ENCODE measurements at places on chromosomes 6 and 20.

DNA sequence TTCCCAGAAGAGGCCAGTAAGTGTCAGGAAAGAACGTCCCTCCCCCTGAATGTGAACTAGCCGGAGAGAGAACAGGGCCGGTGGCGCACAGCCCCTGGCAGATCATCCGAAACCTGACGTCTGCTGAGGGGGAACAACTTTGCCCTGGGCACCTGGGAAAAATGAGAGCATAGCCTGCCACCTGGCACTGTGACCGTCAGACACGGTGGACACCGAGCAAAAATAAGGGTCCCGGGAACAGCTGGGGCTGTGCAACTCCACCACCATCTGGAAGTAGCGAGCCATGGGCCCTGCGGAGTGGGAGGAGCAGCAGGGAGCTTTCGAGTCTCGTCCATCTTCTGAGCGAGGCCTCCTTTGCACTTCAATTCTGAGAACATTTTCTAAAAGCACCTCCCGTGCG is 110.8 kb downstream of the EDN3 start:
- DNase-seq: no peak

DNA sequence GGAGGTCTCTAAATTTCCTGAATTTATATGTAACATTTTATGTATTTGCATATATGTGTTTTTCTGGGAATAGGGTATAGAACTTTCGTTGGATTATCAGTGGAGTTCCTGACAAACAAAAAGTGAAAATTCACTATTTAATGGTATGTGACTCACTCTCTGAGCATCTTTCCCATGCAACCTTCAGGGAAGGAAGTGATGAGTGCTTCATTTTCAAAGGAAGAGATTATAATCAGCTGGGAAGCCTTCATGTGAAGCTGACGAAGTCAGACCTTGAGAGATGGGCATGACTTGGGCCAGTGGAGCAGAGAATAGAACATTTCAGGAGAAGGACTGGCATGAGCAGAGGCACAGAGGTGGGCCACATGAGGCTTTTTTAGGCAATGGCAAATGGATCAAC is 72.7 kb downstream of the FAXC start:
- DNase-seq: no peak

GRCh38 chr6:129635396-129636130 is 74.4 kb downstream of the ARHGAP18 start:
- DNase-seq: no peak

- no peak for DNase-seq
These were observed 26.5 kb downstream of the ZNF292 start for GRCh38 chr6:87181903-87182302.

DNA sequence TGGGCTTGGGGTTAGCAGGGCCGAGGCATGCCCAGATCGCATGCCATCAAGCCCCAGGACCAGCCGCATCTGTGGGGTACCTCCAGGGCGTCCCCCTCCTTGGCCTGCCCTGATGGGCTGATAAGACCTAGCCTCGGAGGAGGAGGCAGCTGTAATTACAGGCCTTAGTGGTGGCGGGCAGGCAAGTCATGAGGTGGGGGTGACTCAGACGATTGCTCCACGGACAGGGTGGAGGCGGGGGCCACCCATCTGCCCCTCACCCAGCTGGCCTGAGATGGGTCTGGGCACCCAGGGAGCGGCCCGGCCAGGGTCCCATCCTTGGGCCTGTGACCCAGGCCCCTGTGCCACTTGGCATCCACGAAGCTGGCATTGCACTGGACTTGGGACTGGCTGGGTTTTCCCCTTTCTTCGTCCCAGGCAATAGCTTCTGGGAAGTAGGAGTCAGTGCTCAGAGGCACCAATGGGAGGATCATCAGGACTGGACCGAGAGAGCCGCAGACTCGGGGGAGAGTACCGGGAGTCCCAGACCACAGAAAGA is 57.5 kb downstream of the CEBPB start:
- DNase-seq: no peak

GRCh38 chr6:33455051-33455450 is 675 bp downstream of the ZBTB9 start:
- DNase-seq: no peak

- no peak for DNase-seq
These were observed 43.1 kb upstream of the NEDD9 start for GRCh38 chr6:11275598-11275997.

DNA sequence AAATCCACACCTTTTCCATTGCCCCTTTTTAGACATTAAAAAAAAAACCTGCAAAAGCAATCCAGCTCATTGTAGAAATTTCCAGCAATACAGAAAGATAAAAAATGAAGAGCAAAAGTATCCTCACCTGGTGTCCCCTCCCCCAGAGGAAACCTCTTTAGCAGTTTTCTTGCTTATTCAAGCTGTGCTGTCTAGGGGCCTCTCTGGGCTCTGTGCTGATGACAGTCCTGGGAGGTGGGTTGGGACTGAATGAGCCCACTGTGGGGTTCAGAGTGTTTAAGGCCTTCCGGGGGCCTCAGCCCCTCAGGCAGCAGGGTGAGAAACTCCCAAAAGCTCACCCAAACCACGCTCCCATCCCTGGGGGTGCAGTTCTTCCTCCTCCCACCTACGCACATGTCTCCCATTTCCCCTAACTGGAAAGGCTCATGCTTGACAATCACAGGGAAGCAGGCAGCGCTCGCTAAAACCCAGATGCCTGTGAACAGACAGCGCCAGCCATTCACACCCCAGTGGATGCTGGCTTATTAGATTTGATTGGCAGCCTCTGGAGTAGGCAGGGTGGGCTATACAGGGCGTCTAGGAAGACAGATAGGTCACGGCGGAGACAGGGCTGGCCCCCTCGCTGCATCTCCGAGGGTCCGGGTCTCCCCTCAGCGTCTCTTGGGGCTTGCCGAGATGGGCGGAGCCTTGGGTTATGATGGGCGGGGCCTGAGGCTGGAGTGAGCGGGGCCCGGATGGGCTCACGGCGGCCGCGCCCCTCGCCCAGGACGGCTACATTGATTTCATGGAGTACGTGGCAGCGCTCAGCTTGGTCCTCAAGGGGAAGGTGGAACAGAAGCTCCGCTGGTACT is 4.6 kb downstream of the GUCA1A start:
- DNase-seq: peak; percentile 71

DNA sequence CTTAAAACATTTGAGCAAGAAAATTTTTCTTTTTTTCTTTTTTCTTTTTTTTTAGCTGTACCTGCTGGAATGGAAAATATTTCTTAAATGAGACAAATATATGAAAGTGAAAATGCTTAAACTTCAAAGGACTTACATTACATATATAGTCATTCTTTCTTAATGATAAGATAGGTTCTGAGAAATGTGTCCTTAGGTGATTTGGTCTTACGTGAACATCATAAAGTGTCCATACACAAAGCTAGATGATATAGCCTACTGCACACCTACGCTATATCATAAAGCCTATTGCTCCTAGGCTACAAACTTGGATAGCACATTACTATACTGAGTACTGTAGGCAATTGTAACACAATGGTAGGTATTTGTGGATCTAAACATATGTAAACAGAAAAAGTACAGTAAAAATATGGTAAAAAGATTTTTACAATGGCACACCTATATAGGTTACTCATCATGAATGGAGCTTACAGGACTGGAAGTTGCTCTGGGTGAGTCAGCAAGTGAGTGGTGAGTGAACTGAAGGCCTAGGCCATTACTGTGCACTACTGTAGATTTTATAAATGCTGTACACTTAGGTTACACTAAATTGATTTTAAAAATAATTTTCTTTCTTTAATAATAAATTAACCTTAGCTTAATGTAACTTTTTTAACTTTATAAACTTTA is 54.6 kb downstream of the RPP21 start:
- no peak for DNase-seq

GRCh38 chr20:54793291-54793992 is 318.0 kb downstream of the DOK5 start:
- DNase-seq: no peak

DNA sequence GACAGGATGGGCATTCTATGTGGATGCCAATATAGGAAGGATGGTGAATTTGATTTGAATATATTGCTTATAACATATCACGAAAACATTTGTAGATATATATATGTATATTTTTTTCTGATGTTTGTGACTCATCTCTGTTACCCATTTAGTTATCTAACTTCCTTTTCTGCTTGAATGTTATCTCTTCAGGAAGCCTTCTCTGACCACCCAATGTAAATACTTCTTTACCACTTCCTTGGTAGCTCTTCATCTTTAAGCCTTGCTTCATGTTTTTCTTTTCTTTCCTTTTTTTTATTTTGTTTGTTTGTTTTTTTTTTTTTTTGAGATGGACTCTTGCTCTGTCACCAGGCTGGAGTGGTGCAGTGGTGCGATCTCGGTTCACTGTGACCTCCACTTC is 260.5 kb upstream of the EPHA7 start:
- no peak for DNase-seq

- no peak for DNase-seq
These were observed 71.3 kb downstream of the ATRN start for GRCh38 chr20:3541887-3542721.

- no peak for DNase-seq
These were observed 53.5 kb downstream of the RAB44 start for GRCh38 chr6:36751091-36751490.

GRCh38 chr6:166490671-166491500 is 95.6 kb downstream of the RAMACL start:
- DNase-seq: peak; percentile 85

DNA sequence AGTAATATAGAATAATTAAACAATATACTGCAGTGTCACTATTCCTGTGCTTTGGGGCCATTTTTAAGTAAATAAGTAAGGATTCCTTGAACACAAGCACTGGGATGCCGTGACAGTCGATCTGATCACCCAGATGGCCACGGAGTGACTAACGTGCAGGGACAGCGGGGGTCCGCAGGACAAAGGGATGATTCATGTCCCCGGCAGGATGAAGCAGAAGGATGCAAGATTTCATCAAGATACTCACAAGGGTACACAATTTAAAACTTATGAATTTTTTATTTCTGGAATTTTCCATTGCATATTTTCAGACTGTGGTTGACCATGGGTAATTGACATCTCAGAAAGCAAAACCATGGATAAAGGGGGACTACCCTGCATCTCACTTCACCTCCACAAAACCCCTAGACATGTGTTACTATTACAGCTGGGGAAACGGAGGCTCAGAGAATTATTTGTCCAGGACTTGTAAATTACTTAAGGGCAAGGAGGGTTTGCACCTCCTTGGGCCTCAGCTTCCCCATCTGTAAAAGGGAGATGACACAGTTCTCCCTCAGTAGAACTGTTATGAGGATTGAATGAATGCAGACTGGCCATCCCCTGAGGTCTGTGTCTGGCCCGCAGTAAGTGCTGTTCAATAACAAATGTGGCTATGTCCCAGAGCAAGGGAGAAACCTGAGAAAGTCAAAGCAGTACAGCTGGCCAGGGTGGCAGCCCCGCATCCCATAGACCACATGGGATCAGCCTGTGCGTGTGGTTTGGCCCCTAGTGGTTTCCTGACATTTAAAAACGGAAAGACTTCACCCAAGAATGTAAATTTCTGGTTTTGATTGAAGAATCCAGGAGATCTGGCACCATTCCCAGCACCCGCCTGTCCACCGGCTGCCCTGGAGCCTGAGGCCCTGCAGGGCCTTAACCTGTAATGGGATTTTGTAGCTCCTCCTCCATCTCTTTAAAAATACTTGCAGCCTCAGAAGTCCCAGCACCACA is 235.5 kb downstream of the BMP7 start:
- no peak for DNase-seq

GRCh38 chr6:96923871-96924493 is 546 bp upstream of the KLHL32 start:
- peak; percentile 86 for DNase-seq

DNA sequence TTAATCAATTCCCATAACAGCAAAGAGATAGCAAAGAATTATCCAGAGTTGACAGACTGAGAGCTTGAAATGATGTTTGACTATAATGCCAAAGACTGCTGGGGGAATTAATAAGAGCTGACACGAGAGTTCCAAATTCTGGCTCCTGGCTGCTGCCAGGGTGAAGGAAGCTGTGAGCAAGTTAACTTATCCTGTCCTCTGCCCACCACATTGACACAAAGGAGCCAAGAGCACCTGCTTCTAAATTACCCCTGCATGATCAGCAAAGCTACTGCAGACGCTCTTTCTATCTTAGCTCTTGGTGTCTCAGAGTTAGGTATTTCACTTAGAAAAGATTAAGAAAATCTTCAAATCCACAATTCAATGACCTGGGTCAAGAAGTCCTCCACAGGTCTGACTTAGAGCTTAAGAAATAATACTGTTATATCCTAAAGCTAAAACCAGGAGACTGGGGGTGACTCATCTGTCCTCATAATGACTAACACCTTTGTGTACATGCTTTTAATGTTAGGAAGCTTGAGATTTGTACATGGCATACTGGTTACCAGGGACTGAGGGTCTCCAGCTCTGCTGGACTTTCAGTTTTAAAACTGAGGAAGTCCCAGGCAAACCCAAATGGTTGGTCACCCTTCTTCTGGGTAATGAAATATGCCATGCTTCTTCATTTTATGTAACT is 13.2 kb upstream of the FRK start:
- DNase-seq: no peak

- no peak for DNase-seq
These were observed 90.1 kb downstream of the DNAH8 start for GRCh38 chr6:38805127-38805655.

GRCh38 chr20:18692447-18692846 is 104.6 kb downstream of the DTD1 start:
- no peak for DNase-seq

- DNase-seq: peak; percentile 51
These were observed 22.8 kb downstream of the BMP7 start for GRCh38 chr20:57243480-57244220.

DNA sequence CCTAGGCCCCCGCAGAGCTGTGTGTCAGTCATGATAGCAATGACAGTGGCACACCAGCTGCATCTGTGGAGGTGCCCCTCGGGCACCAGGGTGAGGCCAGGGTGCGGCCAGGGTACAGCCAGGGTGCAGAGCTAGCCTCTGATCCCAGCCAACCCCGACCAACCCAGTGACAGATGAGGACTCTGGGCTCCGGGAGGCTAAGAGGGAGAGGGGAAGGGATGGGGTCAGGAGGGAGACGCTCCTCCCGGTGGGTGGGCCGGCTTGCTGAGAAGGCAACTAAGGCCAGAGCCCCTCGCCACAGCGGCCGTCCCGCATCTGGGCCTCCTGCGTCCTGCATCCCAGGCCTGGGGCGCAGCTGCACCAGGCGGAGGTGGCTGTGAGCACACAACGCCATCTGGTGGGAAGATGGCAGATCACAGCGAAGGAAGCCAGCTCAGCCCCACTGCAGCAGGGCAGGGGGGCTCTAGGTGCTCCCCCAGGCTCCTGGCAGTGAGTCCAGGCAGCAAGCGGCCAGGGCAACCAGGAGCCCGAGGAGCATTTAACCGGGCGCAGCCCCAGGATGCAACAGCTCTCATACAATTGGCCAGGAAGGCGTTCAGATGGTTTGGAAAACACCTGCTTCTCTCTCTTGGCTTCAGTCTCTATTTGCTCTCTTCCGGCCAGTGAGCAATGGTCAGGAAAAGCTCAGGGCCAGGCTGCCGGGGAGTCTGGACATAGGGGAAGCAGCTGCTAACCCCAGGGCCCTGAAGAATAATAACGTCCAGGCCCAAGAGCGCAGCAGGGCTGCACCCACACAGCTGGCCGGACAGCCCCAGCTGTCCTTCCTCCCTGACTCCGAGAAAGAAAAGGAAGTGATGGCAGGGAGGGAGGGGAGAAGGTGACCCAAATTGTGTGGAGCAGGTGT is 169.4 kb downstream of the TAF4 start:
- DNase-seq: peak; percentile 72

- no peak for DNase-seq
These were observed 9.4 kb downstream of the PACSIN1 start for GRCh38 chr6:34475238-34475682.
